ENCODE measurements at places on chromosomes 11 and 22.

GRCh38 chr11:86483940-86484794 is 109.5 kb downstream of the CCDC81 start:
- no peak for DNase-seq

DNA sequence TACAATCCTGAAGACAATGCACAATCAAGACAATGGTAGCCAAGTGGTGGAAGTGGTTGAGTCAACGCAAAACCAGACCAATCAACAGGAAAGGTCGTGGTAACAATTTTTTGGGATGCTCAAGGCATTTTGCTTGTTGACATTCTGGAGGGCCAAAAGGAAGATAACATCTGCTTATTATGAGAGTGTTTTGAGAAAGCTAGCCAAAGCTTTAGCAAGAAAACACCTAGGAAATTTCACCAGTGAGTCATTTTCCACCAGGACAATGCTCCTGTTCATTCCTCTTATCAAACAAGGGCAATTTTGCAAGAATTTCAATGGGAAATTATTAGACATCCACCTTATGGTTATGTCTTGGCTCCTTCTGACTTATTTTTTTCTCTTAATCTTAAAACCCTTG is 1932.2 kb upstream of the RAG2 start:
- no peak for DNase-seq

GRCh38 chr11:5237420-5237819 is 3.1 kb upstream of the HBD start:
- no peak for DNase-seq

GRCh38 chr22:49674479-49675050 is 153.1 kb downstream of the BRD1 start:
- no peak for DNase-seq

DNA sequence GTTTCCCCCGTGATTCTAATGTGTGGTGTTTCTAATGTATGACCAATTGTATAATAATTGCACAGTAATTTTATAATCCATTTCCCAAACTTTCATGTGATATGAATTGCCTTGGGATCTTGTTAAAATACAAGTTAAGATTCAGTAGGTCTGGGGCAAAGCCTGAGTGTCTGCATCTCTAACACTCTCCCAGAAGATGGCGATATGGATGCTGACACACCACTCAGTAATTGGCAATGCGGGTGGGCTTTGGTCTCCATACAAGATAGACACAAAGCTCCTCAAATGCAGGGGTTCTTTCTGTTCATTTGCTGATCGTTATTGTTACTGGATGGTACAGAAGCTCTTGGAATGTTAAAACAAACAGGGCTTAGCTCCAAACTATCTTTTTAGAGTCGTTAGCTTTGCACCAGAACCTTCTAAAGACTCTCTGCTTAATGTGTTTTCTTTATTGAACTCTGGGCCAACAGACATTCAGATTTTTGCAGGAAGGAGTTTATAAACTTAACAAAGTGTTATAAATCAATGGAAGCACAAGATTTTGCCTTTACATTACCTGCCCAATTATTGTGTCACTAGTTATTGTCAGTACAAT is 45.4 kb upstream of the ANO3 start:
- DNase-seq: no peak

- DNase-seq: no peak
Observed at GRCh38 chr11:32382339-32383049, 52.8 kb downstream of the WT1 start.

DNA sequence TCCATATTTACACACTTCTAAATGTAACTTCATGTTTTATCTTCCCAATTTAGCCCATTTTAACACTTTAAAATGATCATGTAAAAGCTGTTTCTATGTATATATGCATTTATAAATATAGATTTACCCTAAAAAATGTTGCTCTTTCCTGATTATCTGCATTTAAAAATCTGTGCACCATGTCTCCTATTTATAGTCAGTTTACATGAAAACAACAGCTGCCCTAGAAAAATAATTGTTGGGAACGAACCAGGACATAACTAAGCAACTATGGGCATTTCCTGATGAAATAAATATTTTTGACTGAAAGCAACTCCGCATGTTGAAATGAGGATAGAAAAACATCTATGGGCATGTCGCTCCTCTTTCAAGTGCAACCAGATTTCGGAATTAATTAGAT is 1368.2 kb downstream of the FAM181B start:
- DNase-seq: no peak

DNA sequence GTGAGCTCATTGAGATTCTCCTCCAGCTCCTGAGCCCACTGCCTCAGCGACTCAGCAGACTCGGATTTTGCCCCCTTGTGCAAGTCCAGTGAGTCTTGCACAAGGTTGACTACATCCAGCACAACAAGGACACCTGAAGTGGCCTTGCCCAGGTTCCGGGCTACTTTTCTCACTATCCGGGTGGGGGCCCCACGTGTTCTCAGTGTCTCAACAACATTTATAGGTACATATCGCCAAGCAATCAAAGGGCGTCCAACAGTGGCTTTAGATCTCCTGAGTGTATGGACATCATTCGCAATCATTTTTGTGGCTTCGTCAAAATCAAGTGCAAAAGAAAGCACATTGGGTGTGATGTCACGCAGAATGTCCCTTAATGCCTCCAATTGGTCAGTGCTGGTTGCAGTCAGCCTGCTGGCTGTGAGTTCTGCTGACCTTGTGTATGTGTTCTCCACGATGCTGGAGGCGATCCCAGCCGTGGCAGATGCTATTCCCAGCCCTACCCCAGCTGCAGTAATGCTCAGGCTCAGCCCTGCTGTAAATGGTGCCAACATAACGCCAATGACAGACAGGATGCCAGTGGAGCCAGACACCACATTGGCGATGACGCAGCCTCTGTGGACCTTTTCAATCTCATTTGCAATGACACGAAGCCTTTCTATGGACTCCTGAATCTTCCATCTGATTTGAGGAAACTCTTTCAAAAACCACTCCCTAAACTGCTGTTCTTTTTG is 10.3 kb downstream of the APOL4 start:
- DNase-seq: no peak

- no peak for DNase-seq
Observed at GRCh38 chr11:30814737-30815136, 228.6 kb upstream of the MPPED2 start.

DNA sequence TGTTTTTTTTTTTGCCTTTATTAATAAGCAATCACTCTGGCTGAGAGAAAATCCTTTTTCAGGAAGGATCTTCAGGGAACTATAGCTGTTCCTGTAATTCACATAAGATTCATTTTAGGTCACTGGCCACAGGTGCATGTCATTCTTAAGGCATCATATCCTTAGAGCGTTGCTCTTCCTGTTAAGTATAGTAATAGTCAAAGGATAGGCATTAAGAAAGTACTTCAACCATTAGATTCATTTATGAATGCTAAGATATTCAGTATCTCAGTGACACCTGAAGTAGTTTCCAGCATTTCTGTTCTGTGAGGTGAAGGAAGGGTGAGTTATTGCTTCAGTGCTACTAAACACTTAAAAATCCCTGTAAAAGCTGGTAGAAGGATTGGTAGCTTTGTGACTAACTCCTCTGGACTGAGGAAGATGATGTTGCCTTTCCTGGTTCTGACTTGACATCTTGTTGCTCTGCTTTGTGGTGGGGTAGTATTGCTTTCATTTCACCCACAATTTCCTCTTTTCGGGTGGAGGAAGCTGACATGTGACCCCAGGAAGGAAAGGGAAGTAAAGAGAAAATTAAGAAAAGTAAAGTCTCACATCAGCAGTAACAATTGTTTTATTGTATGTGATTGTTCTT is 34.7 kb downstream of the RNF169 start:
- DNase-seq: no peak

GRCh38 chr22:44171561-44171960 is 9.2 kb upstream of the PARVG start:
- DNase-seq: no peak

DNA sequence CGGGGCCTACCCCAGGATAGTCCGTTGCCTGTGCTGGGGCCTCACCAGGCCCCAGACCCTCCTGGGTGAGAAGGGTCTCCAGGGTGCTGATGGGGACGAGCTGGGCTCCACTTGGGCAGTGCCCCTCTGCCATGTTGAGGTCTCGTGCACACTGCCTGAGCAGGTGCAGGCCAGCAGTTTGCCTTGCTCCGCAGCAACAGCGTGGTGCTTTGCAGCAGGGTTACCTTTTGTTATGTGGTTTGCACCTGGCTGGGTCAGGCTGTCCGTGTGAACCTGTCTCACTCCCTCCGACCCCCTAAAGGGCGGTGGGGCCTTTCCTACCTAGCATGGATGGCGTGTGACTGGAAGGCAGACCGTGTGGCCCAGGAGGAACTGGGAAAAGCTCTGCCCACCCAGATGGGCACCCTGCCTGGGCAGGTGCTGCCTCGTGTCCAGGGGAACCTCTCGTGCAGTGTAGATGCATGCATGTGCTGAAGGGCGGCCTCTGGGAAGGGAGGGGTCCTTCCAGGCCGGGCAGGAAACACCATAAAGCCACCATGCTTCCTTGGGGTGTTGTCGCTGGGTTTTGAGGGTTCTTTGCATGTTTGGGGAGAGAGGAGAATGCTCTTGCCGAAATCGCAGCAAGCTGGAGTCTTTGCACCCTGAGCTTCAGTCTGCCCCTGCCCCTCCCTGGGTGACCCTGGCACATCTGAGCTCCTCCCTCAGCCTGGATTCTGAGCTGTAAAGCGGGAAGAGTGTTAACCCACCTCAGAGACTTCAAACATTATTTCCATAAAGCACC is 75.4 kb upstream of the PPARA start:
- DNase-seq: no peak

DNA sequence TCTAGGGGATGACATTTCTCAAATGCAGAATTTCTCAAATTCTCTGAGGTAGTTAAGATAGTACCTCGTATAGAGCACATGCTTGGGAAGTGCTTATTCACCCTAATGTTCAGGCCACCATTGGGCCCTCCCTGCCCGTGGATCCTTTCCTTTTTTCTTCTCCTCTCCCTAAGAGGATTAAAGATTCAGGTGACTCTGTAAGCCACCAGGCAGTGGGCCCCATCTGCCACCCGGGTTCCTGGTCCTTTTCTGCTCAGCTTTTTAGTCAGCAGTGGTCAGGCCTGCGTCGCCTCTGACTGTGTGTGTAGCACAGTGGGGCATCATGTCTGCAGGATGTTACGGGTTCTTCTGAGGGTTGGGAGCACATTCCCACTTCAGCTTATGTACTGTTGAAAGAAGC is 7.2 kb downstream of the CEP164 start:
- no peak for DNase-seq

- no peak for DNase-seq
Observed at GRCh38 chr11:61736310-61736709, 16.1 kb upstream of the MYRF start.

DNA sequence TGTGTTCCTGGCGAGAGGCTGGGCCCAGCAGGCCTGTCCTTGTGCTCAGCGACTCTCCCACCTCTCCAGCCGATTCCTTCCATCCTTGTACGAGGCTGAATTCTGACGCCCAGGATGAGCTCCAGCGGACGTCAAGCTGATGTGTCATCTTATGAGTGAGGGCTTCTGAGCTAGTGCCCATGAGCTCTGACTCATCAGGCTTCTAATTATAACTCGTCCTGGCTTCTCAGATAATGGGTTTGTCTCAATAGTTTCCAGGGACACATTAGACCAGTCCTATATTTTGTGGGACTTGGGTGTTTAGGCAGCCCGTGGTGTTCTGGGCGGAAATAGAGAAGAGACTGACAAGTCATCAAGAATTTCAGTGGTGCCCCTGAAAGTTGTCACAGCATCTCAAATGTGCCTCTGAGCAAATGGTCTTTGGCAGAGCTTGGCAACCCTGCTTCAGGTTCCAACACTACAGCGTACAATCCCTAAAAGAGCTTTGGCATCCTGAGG is 108.2 kb upstream of the CD44 start:
- no peak for DNase-seq
